ENCODE measurements at places on chromosomes 2 and 18.
A peak's percentile ranks its signal among the peaks of the same experiment; 100 is the strongest.

GRCh38 chr2:240128608-240129145 lies 7.4 kb downstream of the COPS9 start:
- DNase-seq: no peak

GRCh38 chr18:59514203-59514602 lies 155.1 kb upstream of the LMAN1 start:
- DNase-seq: peak; percentile 1

GRCh38 chr2:218161644-218162043 lies 5.1 kb downstream of the CXCR1 start:
- DNase-seq: no peak

DNA sequence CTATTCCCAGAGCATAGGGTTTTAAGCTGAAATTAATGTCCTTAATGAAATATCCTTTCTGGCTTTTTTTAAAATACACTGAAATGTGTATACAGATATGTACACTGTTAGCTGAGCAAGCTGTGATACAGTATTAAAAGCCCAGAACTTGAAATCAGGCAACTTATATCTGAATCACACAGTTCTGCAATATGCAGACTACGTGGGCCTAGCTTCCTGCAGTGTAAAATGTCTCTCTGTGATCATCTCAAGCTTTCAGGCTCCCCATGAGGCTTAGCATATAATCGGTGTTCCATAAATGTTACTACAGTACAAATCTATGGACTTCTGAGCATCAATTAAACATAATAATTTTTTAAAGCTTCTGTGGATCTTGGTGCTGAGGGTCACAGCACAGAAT lies 8.2 kb downstream of the FBXO15 start:
- no peak for DNase-seq

GRCh38 chr18:46204143-46204542 lies 100.0 kb downstream of the HAUS1 start:
- DNase-seq: no peak

DNA sequence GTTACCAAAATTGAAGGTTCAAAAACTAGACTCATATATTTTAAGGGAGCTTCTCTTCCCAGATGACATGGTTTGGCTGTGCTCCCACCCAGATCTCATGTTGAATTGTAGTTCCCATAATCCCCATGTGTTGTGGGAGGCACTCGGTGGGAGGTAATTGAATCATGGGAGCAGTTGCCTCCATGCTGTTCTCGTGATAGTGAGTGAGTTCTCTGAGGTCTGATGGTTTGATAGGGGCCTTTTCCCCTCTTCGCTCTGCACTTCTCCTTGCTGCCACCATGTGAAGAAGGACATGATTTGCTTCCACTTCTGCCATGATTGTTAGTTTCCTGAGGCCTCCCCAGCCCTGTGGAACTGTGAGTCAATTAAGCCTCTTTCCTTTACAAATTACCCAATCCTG lies 140.1 kb downstream of the MAIP1 start:
- no peak for DNase-seq

- DNase-seq: no peak
Measured at GRCh38 chr2:136131484-136131960, 13.6 kb upstream of the CXCR4 start.

DNA sequence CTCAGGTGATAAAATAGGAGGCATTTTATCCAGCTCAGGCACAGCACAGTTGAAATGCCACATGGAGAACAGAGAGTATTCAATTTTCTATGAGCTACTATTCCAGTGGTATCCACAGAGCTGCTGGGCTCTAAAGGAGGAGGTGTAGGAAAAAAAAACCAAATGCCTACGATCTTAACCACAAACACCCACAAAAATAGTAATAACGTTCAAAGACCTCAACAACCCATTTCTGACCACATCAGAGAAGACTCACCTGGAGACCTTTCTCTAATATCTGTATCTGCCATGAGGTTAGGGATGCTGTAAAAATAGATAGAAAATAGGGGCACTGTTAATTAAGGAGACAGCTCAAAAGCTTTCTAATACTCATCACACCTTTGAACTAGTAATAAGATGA lies 294.6 kb upstream of the PARD3B start:
- DNase-seq: no peak

DNA sequence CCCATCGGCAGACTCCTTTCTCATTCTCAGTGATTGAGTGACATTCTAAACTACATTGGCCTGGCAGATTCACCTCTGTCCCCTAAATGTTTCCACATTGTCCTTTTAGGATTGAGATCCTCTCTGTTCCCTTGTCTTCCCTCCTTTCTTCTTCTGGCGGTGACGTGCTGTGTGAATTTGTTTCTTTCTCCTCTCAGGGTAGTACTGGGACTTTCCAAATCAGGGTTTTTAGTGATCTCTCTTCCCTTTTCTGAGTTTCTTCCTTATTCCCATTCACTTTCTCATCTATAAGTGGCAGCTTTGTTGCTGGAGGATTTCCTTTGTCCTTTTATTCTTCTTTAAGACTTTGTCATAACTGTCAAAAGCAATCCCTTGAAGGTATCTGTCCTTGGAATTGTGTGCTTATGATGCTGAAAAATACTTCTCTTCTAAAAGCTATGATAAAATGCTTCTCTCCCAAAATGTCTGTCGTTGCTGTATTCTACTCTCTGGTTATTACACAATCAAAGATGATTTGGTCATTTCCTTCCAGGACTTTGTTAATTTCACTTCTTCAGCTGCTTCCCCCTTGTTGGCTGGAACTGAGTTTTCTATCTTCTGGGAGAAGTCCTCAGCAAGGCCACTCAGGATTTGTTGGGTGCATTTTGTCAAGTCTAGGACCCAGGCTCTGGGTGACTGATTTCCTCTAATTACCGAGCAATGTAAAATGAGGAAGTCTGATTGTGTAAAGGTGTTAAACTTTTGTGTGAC lies 4.9 kb upstream of the IL1B start:
- peak; percentile 30 for DNase-seq

DNA sequence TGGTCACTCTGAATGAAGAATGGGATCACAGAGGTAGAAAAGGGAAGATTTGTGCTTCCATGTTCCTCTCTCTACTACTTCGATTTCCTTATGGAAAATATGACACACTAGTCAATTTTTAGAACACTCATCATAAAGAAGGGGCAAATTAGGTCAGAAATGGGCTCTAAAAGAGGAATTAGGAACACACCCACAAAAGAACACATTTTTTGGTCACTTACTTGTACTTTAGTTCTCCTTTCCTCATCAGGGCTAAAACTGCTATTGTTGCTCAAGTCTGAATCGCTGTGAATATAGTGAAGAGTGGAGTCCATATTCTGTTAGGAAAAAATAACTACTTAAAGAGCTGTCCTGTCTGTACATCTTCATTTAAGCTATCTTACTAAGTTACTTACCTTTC lies 52.6 kb downstream of the PPP4R1 start:
- DNase-seq: no peak

- DNase-seq: peak; percentile 28
Measured at GRCh38 chr2:34570266-34570872, 971.3 kb upstream of the FAM98A start.

DNA sequence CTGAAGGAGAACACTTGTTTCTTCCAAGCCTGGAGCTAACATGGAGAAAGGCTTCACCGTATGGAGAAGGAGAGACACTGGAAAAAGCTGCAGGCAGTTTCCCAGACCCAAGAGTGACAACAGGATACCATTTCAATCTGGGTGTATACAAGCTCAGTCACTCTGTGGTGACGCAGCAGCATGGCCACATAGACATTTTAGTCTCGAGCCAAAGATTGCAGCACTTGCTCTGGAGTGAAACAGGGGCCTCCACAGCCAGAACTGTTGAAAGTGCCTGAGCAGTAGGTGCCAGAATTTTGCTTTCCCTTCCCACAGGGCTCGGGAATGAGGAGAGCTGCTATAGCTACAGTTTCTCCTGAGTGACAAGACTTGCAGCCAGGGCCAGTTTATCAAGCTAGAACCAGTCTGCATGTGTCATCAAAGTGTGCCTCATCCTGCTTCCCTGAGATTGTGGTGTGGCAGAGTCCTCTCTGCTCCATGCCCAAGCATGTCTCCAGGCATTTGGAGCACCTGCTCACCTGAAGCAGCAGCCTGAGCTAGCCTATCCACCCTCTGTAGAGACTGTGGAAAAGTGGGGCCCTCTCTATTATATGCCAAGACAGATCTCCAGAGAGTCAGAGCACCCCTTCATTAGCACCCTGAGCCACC lies 234.6 kb upstream of the CDH19 start:
- DNase-seq: no peak
